ENCODE measurements at places on chromosomes 3 and 15. TPM values are rescaled to one million over a fixed set of nuclear protein-coding genes. Genes with fewer than 3 reads are reported as not detected.

GRCh38 chr15:56582785-56583184, 117.8 kb upstream of the MNS1 start:
- no peak for DNase-seq

ATP11B gene
- total RNA-seq: 40.6 TPM

GRCh38 chr15:79030470-79030869, 60.1 kb downstream of the RASGRF1 start:
- DNase-seq: no peak

CXCR6 gene
- total RNA-seq: 0.32 TPM

DNA sequence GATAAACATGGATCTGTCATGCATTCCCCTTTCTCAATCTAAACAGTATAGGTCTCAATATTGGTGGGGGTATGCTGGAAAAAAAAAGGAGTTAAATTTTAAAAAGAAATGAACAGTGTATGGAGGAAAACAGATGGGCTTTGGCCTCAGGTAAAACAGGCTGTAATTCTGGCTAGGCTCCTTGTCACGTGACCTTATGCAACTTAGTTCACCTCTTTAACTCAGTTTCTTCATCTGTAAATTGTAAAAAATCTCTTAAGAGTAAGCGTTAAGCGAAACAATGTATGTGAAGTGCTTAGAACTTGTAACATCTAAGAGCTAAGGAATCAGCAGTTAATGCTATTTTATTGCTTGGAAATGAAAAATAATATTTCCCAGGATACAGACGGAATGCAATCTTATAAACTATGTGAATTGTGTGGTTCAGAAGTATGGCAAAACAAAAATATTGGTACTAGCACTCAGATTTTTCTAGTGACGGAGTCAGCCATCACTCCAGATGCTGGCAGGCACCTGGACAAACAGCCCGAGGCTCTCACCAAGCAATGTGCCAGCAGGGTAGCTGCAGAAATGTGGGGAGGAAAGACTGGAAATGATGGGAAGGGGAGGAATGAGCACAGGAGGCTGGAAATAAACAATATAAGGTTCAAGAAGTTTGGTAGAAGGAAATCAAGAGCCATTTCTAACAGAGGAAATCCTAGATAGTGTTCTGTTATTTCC, 172.8 kb downstream of the USP13 start:
- DNase-seq: no peak

DNA sequence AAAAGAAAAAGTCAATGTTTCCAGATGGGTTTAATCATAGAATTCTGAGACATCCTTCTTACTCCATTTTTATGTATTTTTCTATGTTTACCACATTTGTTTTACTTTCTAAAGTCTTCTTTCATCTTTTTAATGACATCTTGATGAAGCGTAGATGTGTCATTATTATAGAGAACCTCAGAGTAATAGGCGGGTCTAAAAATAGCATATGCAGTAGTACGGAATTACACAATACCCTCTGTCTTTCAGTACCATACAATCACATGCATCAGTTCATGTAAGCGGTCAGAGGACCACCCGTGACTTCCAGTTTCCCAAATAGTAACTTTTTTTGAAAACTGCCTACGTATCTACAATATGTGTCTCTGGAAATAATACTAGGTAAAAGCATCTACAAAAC, 224.0 kb downstream of the PLOD2 start:
- DNase-seq: no peak

DNA sequence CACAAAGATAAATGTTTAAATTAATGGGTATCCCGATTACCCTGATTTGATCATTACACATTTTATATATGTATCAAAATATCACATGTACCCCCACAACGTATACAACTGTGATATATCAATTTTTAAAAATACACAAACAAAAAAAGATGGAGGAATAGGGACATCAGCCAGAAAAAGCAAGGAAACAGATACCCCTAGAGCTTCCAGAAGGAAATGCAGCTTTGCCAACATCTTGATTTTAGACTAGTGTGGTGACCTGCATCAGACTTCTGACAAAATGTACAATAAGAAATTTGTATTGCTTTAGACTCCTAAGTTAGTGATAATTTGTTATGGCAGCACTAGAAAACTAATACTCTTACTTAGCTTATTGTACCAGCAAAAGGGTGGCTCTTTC, 483.8 kb downstream of the TUSC7 start:
- no peak for DNase-seq

- DNase-seq: no peak
These were observed 32.2 kb downstream of the SSR3 start for GRCh38 chr3:156522673-156523072.

DNA sequence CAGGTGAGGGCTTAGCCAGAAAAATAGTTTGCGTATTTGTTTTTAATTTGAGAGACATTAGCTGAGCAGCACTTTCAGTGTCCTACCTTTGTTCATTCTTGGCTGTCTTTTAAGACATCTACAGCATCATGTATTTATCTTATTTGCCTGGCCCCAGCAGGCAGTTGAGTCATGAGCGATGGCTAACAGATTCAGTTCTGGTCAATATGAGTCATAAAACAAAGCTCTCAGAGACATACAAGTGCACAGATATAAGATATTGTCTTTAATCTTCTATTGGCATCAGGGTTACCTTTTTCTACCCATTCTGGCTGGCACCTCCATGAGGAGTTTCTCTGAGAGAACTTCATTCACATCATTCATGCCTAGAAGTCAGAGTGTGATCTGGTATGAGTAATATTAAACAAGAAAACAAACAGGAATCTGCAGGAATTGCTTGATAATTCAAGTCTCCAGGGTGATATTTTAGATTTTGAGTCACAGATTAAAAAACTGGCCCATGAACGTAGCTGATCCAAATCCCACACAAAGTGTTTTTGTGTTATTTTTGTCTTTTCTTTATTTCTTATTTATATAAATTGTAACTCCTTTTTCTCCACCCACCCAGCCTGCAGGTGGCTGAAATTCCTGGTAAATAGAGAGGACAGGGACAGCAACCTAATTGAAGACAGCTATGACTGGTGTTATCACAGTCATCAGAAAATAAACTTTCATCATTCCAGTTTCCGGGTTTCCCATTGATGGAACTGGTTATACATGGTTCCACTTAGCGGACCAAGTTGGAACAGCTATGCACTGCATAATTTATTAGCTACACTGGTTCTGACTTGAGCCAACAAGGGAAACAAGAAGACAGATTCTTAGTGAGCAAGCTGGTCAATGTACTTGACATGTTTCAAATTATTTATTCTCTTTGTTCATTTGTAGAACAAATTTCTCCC, 47.3 kb downstream of the PLSCR2 start:
- DNase-seq: no peak

- no peak for DNase-seq
These were observed 13.0 kb upstream of the MAPK6 start for GRCh38 chr15:52005748-52006701.

DNA sequence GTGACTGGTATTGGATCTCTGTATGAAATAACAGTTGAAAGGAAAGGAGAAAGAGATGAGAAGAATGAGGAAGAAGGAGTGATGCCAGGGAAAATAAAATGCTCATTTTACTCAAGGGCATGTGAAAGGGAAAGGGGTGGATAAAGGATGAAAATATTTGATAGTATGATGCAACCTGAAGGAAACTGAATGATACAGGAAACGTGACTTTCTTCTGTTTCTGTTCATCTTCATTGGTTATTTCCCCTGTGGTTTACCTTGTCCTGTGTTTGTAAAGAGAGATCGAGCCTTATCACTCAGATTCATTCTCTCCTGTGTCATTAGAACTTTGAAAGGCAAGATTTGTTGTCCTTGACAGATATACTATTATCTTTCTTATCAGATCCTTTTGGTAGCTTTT, 243.6 kb upstream of the SLITRK3 start:
- no peak for DNase-seq
